ENCODE measurements at places on chromosomes 3 and 15. TPM values are rescaled to one million over a fixed set of nuclear protein-coding genes. Genes with fewer than 3 reads are reported as not detected.
A peak's percentile ranks its signal among the peaks of the same experiment; 100 is the strongest.

DCUN1D1 gene
- 49.4 TPM for total RNA-seq

MEIS2 gene
- total RNA-seq, result 35.1 TPM

SAMMSON gene
- not detected for total RNA-seq

SNTN gene
- not detected for total RNA-seq

ACAD9 gene
- 41.2 TPM for total RNA-seq

PLA2G4F gene
- total RNA-seq, result not detected

ASB14 gene
- not detected for total RNA-seq

CCDC80 gene
- 326 TPM for total RNA-seq

ANKRD34C gene
- total RNA-seq, result not detected

ADGRG7 gene
- total RNA-seq, result not detected

STAB1 gene
- not detected for total RNA-seq

PROS1 gene
- total RNA-seq, result 1.0 TPM

TMCO5A gene
- total RNA-seq, result not detected

STRA6 gene
- 2.9 TPM for total RNA-seq

WNT7A gene
- not detected for total RNA-seq

DNA sequence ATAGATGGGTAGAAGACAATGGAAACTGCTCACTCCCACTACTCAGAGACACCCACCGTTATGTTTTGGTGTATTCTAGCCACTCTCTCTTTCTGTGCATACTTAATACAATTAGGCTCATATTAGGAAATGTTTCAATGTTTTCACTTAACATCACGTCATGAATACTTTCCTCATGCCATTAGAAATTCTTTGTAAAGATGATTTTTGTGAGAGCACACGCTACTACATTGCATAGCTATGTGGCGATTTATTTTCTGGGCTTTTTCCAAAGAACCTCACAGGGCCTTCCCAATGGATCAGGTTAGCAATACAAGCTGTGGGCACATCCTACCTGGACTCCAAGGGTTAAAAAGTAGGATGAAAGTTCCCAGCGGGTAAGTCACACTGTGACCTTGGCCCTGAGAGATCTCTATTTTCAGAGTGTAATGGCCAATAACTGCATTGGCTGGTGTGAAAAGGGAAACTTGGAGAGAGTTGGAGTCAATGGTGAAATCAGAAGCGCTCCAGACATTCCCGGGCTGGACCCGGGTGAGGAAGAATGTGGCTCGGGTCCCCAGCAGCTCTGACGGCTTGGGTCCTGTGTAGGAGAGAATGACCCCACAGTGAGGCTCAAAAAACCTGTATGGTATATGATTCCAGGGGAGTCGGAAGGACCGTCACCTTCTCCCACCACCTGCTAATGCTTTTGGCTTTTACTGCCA, 25.8 kb upstream of the TGM5 start:
- no peak overlapping the region for H3K27ac ChIP-seq
- H3K4me3 ChIP-seq, result no peak overlapping the region
- no peaks in the 10 kb centered on the region for H3K36me3 ChIP-seq
- H3K27me3 ChIP-seq, result peaks cover 56% of the 10 kb centered on the region

DNA sequence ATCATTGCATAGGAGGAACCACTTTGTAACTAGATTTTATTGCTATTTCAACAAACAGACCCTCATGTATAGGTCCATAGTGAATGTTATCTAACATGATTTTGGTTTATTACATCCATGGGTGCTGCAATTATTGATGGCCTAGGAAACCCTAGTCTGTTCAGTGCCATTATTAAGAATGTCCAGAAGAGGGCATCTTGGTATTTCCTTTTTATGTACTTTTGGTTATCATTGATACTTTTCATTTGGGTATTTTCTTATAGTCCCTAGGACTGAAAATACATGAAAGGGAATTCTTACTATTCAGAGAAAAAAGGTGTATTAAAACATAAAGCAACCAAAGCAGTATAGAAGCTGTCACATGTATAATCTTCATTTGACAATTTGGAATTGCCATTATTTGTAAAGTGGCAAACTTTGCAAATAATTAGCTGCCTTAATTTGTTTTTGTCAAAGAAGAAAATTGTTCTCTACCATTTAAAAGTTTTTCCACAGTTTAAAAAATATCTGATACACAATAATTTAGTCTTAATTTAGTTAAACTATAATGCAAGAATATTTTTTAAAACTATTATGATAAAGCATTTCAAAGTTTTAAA, 48.7 kb downstream of the CNOT10 start:
- no peaks in the 10 kb centered on the region for H3K4me1 ChIP-seq
- no peak overlapping the region for H3K4me3 ChIP-seq
- H3K27me3 ChIP-seq, result peaks cover 1% of the 10 kb centered on the region
- peak; percentile 43 for DNase-seq
- no peak overlapping the region for H3K27ac ChIP-seq

GRCh38 chr3:107973152-107973551, 117.7 kb downstream of the CD47 start:
- no peaks in the 10 kb centered on the region for H3K36me3 ChIP-seq
- H3K27me3 ChIP-seq, result peaks cover 21% of the 10 kb centered on the region
- H3K27ac ChIP-seq, result no peak overlapping the region
- H3K4me3 ChIP-seq, result no peak overlapping the region
- no peak for DNase-seq
- peaks cover 12% of the 10 kb centered on the region for H3K4me1 ChIP-seq

GRCh38 chr3:126153695-126154360, 26.6 kb downstream of the ALDH1L1 start:
- 0 out of 2 replicates have a peak, but pooled peaks cover 4% of the 10 kb centered on the region for H3K36me3 ChIP-seq
- H3K4me3 ChIP-seq, result no peak overlapping the region
- H3K27ac ChIP-seq, result no peak overlapping the region
- H3K27me3 ChIP-seq, result peaks cover 21% of the 10 kb centered on the region

- no peak for DNase-seq
- H3K27ac ChIP-seq, result no peak overlapping the region
- H3K4me1 ChIP-seq, result peaks cover 16% of the 10 kb centered on the region
- H3K36me3 ChIP-seq, result no peaks in the 10 kb centered on the region
Measured at GRCh38 chr15:63899193-63899592, 65.4 kb upstream of the HERC1 start.

DNA sequence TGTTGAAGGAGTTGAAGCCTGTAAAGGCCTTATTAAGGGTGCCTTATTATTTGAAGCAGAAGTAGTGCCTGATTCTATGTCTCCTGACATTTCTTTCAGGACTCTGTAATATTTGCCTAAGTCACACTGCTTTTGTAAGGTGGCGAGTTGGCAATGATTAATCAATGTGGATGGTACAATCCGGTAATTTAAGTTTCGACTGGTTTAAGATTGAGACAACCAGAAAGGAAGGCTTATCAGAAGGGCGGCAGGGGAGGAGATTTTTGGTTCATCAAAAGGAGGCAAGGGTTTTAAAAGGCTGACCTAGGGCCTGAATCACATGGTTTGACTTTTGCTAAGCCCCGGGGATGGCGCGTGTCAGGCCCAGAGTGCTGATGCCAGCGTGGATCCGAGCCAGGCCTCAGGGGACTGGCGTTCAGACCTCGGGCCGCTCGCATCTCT, 830 bp upstream of the RNF13 start:
- peak overlapping the region; percentile 97 for H3K4me3 ChIP-seq
- no peaks in the 10 kb centered on the region for H3K27me3 ChIP-seq
- H3K4me1 ChIP-seq, result peaks cover 53% of the 10 kb centered on the region

GRCh38 chr3:49718858-49719213, 648 bp downstream of the AMIGO3 start:
- peak overlapping the region; percentile 74 for H3K4me3 ChIP-seq
- peaks cover 27% of the 10 kb centered on the region for H3K27me3 ChIP-seq
- DNase-seq, result no peak
- peaks cover 35% of the 10 kb centered on the region for H3K36me3 ChIP-seq

- peaks cover 8% of the 10 kb centered on the region for H3K27me3 ChIP-seq
- no peak overlapping the region for H3K4me3 ChIP-seq
- H3K36me3 ChIP-seq, result no peaks in the 10 kb centered on the region
- peak; percentile 63 for DNase-seq
Measured at GRCh38 chr15:55649058-55649423, 60.9 kb upstream of the PYGO1 start.

GRCh38 chr3:193174140-193174539, 66.9 kb upstream of the PLAAT1 start:
- H3K4me3 ChIP-seq, result no peak overlapping the region
- DNase-seq, result no peak
- no peak overlapping the region for H3K27ac ChIP-seq
- H3K27me3 ChIP-seq, result no peaks in the 10 kb centered on the region
- no peaks in the 10 kb centered on the region for H3K36me3 ChIP-seq
- no peaks in the 10 kb centered on the region for H3K4me1 ChIP-seq

DNA sequence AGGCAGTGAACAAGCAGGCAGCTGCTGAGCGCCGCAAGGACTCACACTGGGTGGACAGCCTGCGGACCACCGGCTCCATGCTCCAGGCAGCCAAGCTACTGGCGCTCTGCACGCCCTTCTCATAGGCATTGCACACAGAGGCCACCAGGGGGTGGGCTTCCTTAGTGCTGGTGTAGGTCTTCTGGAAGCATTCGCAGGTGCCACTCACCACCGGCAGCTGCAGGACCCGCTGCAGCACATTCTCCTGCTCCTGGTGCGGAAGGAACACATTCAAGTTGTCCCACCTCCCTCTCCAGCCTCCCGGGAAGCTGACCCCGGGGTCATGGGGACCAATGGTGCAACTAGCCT, 6.0 kb downstream of the PLIN1 start:
- no peaks in the 10 kb centered on the region for H3K36me3 ChIP-seq
- peaks cover 2% of the 10 kb centered on the region for H3K27me3 ChIP-seq
- H3K27ac ChIP-seq, result no peak overlapping the region
- H3K4me1 ChIP-seq, result peaks cover 12% of the 10 kb centered on the region
- DNase-seq, result no peak
- no peak overlapping the region for H3K4me3 ChIP-seq

GRCh38 chr3:66259566-66260255, 38.9 kb downstream of the SLC25A26 start:
- H3K36me3 ChIP-seq, result no peaks in the 10 kb centered on the region
- H3K4me1 ChIP-seq, result peaks cover 21% of the 10 kb centered on the region
- no peaks in the 10 kb centered on the region for H3K27me3 ChIP-seq
- no peak overlapping the region for H3K4me3 ChIP-seq

- H3K27ac ChIP-seq, result no peak overlapping the region
- H3K4me3 ChIP-seq, result no peak overlapping the region
- no peak for DNase-seq
Measured at GRCh38 chr15:66679657-66680108, 22.4 kb upstream of the SMAD6 start.

DNA sequence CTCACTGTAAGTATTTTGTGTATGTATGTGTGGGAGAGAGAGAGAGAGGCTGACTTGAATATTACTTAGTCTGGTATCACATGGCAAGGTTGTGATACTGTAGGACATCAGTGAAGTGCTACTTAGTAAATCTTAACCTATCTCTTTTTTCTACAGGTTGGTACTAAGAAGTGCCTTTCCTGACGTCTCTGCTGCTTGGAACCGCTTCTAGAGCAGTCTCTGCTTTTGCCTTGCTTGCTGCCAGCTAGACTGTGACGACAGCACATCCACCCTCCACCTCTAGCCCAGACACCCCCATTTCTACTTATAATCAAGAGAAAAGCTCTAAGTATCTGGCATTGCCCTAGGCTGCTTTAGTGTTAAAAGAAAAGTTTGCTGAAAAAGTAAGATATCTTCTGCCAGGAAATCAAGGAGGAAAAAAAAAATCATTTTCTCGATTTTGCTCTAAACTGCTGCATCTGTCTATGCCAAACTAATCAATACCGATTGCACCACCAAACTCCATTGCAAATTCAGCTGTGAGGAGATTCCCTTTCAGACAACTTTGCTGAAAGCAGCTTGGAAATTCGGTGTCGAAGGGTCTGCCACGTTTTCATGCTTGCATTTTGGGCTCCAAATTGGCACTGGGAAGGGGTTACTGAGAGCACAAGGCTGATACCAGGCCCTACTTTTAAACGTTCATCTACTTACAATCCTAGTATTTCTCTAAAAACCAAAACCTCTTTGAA, 30.7 kb downstream of the MBNL1 start:
- peak overlapping the region; percentile 95 for H3K27ac ChIP-seq
- H3K4me3 ChIP-seq, result peak overlapping the region; percentile 84
- peaks cover 55% of the 10 kb centered on the region for H3K36me3 ChIP-seq
- H3K4me1 ChIP-seq, result peaks cover 87% of the 10 kb centered on the region

DNA sequence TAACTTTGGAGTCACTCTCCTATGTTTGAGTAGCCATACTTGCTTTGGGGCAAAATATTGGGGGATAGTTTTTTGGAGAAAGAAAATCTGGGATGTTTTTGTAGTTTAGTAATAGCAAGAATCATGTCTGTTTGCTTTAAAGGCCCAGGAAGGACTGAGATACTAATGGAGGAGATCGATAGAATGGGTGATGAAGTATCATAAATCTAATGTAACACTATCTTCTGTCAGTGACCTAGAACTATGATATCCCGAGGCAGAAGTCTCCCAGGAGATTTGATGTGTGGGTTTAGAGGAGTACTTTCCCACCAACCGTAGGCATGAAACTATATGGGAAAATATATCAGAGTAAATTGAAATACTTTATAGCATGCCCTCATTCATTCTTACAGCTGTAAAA, 21.0 kb upstream of the NFKBIZ start:
- no peaks in the 10 kb centered on the region for H3K27me3 ChIP-seq
- H3K4me3 ChIP-seq, result peak overlapping the region; percentile 90
- peak overlapping the region; percentile 99 for H3K27ac ChIP-seq
- DNase-seq, result no peak
- peaks cover 9% of the 10 kb centered on the region for H3K36me3 ChIP-seq
- peaks cover 60% of the 10 kb centered on the region for H3K4me1 ChIP-seq

DNA sequence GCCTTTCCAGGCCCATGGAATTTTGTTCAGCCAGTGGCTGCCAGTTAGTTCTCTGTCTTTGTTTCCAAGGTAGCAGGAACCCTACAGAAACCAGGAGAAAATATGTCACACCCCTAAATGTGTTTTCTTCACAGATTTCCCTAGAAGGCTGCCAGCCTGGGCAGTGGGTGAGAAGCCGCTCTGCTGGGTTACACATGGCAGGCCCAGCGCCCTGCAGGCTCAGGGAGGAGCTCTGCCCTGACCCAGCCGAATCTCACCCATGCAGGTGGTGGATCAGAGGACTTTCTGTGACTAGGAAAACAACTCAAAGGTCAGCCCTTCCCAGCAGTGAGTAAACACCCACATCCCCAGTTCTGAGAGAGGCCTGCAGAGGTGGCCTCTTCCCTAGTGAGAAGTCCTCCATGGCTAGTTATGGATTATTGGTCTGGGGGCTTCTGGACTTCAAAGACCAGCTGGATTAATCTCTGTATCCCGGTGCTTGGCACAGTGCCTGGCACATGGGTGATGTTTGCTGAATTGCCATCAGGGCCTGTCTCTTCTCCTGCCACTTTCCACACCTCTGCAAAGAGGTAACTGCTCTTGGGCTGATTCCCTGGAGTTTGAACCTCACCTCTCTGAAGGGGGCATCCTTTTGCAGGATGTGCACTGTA, 34.7 kb upstream of the BDH1 start:
- H3K27me3 ChIP-seq, result peaks cover 8% of the 10 kb centered on the region
- no peak overlapping the region for H3K27ac ChIP-seq
- H3K4me3 ChIP-seq, result no peak overlapping the region

GRCh38 chr3:167870759-167871158, 135.2 kb downstream of the SERPINI1 start:
- H3K27ac ChIP-seq, result no peak overlapping the region
- no peaks in the 10 kb centered on the region for H3K36me3 ChIP-seq
- no peak for DNase-seq
- no peaks in the 10 kb centered on the region for H3K4me1 ChIP-seq
- no peaks in the 10 kb centered on the region for H3K27me3 ChIP-seq

GRCh38 chr15:85118173-85118572, 136.5 kb downstream of the PDE8A start:
- no peaks in the 10 kb centered on the region for H3K27me3 ChIP-seq
- H3K4me1 ChIP-seq, result no peaks in the 10 kb centered on the region
- no peak overlapping the region for H3K27ac ChIP-seq
- no peak overlapping the region for H3K4me3 ChIP-seq

GRCh38 chr3:141384157-141384556, 15.9 kb downstream of the ZBTB38 start:
- peaks cover 63% of the 10 kb centered on the region for H3K36me3 ChIP-seq
- peak overlapping the region; percentile 97 for H3K27ac ChIP-seq
- peak overlapping the region; percentile 84 for H3K4me3 ChIP-seq
